Stimulated activated CD4-positive, alpha-beta T cell treated with anti-CD3 and anti-CD28 coated beads, Interleukin-1b, Interleukin-23, amount 100 ng/mL, for 1 hour (primary cell): ENCODE measurements at places on chromosomes 6 and 20.
A peak's percentile ranks its signal among the peaks of the same experiment; 100 is the strongest.

GRCh38 chr6:135617222-135617621 lies 119.7 kb upstream of the AHI1 start:
- DNase-seq: no peak

DNA sequence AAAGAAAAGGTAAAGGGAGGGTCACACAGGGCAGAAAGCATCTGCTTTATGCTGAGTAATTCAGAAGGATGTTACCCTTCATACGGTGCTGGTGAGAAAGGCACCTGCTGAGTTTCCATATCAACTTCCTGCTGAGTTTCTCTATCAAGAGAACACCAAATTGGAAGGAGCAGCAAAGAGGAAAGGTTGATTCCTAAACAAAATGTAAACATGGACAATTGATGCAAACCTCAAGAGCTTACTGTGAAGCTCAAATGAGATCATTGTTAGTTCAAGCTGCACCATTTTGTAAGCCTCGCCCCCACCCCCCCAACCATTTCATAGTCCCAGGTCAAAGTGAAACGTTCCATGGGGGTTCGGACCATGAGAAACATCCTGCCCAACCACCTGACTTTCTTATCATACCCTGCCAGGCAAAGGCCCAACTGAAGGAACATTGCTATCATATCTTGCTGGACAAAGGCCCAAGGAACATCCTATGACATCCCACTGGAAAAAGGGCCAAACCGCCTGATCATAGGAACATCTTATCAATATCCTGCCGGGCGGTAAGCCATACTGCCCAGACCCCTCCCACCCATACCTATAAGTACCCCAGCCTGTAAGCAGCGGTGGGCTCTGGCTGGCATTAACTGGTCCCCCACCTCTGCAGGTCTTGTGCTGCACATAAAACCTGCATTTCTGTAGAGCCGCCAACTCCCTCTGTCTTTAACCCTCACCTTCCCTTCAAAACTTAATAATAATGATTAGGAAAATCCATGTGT lies 171.6 kb downstream of the UBE3D start:
- no peak for DNase-seq

DNA sequence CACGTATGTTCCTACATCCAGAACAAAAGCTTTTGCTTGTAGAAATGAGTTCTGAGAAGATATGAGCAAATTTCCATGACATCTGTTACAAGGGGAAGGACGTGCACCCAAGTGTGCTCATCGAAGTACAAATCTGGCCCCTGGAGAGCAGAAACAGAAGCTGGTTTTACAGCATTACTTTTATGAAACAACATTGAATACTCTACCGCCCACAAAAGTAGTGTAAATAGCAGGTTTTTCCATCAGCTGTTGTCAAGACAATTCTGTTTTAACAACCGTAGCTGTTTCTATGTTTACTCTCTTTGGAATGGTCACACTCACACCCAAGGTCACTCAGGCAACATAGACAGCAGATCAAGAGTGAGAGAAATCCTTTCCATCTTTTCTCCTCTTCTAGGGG lies 114.2 kb upstream of the SSTR4 start:
- no peak for DNase-seq

- peak; percentile 42 for DNase-seq
These were observed 30.6 kb downstream of the MRPL14 start for GRCh38 chr6:44096612-44097011.

DNA sequence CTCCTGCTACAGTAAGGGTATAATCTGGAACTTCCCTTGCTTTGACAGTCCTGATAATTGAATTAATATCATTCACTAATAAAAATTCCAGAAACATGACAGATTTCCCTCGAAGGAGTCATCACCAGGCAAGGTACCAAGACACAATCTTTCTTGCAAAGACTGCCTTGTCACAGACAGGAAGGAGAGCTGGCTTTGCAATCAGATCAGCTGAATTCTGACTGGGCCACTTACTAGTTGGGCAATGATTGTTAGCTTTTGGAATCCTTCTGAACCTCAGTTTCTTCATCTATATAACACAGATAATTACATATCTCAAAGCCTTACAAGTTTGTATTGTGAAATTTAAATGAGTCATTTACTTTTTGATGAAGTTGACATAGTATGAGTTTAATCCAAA lies 344.2 kb downstream of the RFPL4B start:
- DNase-seq: no peak

DNA sequence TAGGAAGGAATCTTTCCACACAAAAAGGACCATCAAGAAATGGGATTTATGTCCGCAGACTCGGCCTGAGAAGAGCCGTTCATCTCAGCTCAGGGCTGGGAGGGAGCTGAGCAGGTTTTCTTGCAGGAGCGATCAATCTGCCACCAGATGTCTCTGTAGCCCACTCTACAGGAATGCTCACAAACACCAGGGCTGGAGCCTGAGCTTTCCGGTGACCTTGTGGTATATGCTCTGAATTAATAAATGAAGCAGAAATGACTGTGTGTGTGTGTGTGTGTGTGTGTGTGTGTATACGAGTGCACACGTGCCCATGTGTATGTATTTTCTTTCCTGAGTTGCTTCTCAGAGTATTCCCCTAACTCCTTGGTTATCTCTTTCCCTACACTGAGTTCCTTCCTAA lies 12.0 kb downstream of the CD83 start:
- no peak for DNase-seq

DNA sequence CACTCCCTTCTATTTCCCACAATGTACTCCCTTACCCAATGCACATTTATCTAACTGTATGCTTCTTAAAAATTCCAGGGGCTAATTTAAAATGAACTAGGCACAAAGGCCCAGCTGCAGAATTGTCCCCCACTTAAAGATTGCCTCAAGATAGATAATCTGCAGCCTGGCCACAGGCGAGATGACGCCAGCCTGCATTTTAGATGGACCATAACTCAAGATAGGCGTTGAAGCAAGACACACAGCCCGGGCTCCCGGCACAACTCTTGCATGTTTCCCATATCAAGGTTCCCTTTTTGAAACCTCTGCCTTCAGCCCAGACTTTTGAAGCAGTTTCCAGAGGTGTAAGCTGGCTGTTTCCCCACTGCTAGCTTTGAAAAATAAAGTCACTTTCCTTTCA lies 3.2 kb upstream of the REPS1 start:
- no peak for DNase-seq

GRCh38 chr6:165630544-165630953 lies 32.5 kb downstream of the PDE10A start:
- no peak for DNase-seq

GRCh38 chr20:51594236-51595057 lies 51.9 kb upstream of the NFATC2 start:
- DNase-seq: no peak

DNA sequence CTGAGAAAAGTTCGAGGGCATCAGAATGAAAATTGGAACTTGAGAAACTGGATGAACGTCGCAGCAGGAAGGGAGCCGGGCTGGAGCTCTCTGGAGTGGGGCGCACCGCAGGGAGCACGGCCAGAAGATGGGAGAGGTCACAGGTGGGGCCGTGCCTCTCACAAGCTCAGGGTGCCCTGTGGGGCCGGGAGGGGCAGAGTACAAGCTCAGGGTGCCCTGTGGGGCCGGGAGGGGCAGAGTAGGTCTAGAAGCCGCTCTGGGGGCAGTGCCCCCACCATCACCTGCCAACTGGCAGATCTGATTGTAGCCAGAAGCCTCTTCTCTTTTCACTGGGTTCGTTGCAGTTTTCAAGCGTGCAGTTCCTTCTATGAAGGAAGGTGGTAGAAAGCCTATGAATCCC lies 61.1 kb upstream of the SNX9 start:
- DNase-seq: no peak
